IPS DF 6.9 (cell line): ENCODE measurements at places on chromosomes 7 and 10.

GRCh38 chr10:77146712-77147336 lies 490.8 kb downstream of the KCNMA1 start:
- DNase-seq, result no peak

GRCh38 chr10:5442990-5443370 lies 30.6 kb downstream of the NET1 start:
- DNase-seq, result no peak

- DNase-seq, result no peak
Observed at GRCh38 chr7:134293002-134293740, 23.6 kb downstream of the SLC35B4 start.

DNA sequence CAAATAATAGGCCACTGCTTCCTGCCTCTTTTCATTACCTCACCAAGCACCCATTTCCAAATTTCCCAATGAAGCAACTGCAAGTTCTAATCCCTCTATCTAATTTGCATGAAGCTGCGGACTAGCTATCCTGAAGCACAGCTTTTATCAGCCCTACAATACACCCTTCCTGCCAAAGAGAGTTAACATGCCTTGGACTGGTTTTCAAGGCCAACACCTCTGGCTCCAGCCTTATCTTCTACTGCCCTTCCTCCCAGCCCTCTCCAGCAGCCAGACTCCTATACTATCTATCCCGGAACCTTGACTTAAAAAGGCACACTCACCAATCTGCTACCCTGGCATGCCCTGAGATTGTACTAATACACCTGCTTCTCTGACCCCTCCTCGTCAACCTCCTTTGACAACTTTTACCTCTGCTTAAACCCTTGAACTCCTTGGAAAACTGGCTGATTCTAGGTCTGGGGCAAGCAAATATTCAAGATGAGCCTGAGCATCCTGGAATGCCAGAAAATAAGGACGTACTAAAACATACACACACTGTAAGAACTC lies 73.4 kb downstream of the SGMS1 start:
- DNase-seq, result no peak

DNA sequence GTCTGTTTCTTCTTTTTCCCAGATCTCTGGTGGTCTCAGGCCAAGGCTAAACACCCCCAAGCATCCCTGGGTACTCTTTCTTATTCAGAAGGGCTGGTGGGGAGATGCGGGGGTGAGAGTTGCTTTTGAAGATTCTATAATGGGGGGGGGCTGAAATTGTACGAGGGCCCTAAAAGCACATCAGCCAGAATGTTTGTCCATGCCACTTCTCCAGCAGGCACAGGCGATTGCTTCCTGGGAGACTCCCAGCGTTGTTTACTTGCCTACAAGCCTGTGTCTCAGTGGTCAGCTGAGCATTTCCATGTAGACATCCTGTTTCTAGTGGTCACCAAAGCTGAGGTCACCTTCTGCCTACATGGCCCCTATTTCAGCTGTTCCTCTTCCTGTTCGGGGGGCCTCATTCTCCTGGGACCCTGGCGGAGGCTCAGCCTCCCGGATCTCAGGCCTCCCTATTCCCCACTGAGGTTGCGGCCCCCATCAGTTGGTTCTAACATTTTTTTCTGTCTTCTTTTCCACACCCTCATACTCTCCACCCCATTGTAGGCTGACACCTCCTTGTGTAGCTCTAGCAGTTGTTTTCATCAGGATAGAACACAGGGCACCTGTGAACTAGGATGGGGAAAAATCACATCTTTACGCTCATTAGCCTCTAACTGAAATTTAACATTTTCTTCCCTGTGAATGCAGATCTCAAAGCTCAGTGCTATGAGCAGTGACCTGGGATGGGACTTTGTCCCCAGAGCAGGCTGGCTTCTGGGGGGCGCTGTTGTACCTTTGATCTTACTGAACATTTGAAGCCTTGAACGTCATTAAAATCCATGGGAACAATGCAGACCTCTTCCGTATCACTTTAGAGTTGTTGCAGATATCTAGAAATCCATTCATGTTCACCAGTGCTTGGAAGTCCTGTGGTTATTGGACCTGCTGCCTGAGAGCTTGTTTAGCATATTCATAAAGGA lies 286.5 kb downstream of the GLRX3 start:
- DNase-seq, result no peak

DNA sequence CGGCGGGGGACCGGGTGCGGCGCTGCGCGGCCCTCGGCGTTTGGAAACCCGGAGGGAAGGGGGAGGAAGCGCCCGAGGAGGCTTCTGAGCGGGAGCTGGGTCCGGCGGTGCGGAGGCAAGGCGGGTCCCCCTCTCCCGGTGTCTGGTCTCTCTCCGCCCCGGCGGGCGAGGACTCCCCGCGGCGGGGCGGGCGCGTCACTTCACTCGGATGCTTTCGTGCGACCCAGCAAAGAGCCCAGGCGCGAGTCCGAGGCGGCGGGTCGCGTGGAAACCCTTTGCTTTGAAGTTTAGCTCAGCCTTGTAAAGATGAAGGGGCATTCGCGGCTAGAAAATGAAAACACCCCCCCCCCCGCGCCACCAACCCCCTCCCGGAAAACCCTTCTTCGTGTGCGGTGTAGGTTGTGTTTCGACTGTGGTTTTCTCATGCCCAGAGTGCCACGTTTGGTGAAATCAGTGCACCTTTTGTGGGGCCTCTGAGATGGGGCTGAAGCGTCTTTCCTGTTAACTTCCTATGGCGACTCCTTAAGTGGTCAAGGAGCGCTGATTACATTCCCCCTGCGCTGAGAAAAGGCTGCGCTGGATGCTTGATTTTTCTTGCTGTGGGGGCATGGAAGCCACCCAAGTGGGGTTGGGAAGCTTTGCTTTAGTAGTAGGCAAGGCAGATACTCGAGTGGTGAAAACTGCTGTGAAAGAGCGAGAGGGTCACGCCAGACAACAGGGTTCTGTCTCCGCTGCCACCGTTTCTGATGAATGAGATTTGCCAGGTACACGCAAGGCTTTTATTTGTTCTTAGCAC lies 876 bp downstream of the GNAI1 start:
- DNase-seq, result no peak

DNA sequence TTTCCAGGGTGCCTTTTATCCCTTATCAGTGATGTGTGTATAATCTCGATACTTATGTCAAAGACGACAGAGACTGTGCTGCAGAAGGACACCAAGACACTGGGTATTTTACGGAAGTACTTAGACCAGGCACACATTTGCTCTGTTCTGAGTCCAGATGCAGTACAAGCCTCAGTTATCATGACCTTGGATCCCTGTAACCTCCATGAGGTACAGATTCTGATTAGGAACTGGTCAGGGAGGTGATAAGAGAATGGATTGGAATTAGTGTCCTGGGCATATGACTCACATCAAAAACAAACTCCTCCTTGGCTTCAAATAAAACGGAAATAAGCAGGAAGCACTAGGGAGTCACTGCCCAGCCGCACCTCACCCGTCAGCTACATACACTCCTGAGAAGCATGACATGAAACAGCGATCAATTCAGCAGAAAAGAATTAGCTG lies 146.5 kb downstream of the SFMBT2 start:
- no peak for DNase-seq

GRCh38 chr10:62548686-62549085 lies 174.5 kb downstream of the ZNF365 start:
- no peak for DNase-seq

- no peak for DNase-seq
Observed at GRCh38 chr7:20797462-20798080, 10.9 kb upstream of the SP8 start.

GRCh38 chr10:43817368-43817767 lies 168.7 kb upstream of the ZNF32 start:
- DNase-seq, result no peak

GRCh38 chr10:31321396-31321941 lies 2.5 kb downstream of the ZEB1 start:
- DNase-seq, result no peak

- DNase-seq, result no peak
Observed at GRCh38 chr7:36607721-36608095, 116.6 kb downstream of the AOAH start.

- no peak for DNase-seq
Observed at GRCh38 chr10:11610826-11611247, 613 bp downstream of the USP6NL start.

GRCh38 chr10:95397747-95398146 lies 106.9 kb upstream of the PDLIM1 start:
- DNase-seq, result no peak

GRCh38 chr7:88165697-88166096 lies 54.1 kb downstream of the SRI start:
- DNase-seq, result no peak

DNA sequence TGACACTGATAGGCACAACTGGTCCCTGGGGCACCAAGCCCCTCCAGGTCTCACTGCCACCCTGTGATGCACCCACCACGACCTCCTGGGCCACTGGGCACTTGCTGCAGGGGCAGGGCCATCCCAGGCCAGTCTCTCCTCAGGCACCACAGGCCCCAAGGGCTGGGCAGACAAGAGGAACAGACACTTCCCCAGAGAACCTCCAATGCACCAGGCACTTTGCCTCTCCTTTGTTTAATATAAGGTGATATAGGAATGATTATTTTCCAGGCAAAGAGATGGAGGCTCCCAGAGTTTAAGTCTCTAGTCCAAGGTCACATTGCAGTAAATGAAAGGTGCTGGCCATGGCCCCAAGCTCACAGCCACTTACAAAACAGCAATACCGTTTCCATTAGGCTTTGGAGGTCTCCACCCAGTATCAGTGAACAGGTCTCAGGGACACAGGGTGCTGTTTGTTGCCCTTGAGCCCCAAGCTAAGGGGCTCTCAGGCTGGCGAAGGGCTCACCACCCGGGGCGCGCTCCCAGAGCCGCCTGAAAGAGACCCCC lies 4.5 kb downstream of the DEPP1 start:
- no peak for DNase-seq
